ENCODE measurements at places on chromosomes 11 and 22.

DNA sequence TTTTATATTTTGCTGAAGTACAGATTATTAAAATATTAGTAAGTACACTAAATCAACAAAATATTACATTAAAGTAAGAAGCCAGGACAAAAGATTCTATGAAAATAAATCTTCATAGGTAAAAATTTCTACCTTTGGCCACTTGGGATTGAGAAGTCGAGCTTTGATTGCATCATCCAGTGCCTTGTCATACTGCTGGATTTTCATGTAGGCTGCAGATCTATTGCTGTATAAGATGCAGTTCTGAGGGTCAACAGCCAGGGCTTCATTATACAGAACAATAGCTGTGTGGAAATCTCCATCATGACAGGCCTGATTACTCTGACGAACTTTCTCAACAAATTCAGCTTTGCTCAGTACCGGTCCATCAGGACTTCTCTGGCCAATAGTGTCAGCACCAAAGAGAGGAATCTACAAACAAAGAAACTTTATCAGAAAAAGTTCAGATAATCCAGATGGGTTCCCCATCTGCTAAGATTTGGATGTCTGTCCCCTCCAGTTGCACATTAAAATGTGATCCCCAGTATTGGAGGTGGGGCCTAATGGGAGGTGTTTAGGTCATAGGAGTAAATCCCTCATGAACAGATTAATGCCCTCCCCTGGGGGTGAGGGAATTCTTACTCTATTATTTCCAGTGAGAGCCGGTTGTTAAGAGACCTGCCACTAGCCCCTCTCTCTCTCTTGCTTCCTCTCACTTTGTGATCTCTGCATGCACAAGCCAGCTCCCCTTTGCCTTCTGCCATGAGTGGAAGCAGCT, 50.0 kb downstream of the TTC28 start:
- DNase-seq, result peak; percentile 58

GRCh38 chr11:92975285-92975684, 5.8 kb downstream of the MTNR1B start:
- DNase-seq, result no peak

- no peak for DNase-seq
Measured at GRCh38 chr11:119694334-119694733, 34.7 kb downstream of the NECTIN1 start.

DNA sequence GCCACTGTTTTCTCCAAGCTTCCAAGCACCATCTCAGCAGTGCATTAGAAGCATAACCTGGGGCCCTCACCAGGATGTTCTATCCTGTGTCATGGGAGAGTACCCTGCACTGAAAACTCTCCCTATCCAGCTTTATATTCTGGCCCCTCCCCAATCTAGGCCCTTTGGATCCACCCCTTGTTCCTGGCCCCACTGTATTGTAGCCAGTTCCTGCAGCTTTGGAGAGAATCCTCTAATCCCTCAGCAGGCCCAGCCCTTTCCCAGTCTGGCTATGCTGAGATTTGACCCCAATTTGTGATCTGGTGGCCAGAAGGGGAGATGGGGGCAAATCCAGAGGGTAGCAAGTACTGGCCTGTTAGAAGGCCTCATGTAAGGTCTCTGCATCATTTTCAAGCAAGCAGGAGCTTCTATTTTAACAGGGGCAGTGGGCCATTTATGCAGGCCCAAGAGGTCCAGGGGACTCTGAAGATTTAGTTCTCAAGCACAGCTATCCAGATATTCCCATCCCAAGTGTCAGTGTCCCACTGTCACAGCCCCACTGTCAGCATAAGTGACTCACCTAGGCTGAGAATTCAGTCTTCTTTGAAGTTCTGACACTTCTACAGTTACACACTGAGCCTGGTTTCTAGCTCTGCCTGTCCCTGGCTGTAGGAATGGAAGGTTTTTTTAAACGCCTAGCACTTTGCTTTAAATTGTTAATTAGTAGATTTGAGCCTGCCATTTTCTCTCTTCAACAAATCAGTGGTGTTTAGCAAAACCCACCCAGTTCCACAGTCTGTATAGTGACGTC, 589.5 kb upstream of the CADM1 start:
- no peak for DNase-seq

DNA sequence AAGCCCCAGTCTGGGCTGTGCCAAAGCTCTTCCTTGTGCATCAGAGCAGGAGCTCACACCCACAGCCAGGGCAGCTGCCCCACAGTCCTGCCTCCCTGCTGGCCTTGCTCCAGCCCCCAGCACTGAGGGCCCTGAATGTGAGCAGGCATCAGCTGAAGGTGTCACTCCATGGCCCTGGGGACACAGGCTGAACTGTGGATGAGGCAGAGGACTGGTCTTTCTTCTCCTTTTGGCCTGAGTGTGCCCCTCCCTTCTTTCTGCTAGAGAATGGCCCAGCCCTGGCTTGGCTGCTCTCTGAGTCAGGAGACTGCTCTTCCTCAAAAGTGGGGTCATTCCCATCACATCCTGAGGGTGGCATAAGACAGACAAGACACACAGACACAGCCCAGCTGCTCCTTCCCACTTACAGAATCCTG, 16.2 kb downstream of the OTOG start:
- no peak for DNase-seq

- DNase-seq, result no peak
Measured at GRCh38 chr22:33056690-33057089, 1.5 kb downstream of the SYN3 start.

- DNase-seq, result no peak
Measured at GRCh38 chr11:34936945-34937629, 20.7 kb downstream of the PDHX start.

- DNase-seq, result no peak
Measured at GRCh38 chr11:45599161-45599943, 66.1 kb downstream of the CHST1 start.
